ENCODE measurements at places on chromosomes 3 and 15. TPM values are rescaled to one million over a fixed set of nuclear protein-coding genes. Genes with fewer than 3 reads are reported as not detected.
A peak's percentile ranks its signal among the peaks of the same experiment; 100 is the strongest.

DNA sequence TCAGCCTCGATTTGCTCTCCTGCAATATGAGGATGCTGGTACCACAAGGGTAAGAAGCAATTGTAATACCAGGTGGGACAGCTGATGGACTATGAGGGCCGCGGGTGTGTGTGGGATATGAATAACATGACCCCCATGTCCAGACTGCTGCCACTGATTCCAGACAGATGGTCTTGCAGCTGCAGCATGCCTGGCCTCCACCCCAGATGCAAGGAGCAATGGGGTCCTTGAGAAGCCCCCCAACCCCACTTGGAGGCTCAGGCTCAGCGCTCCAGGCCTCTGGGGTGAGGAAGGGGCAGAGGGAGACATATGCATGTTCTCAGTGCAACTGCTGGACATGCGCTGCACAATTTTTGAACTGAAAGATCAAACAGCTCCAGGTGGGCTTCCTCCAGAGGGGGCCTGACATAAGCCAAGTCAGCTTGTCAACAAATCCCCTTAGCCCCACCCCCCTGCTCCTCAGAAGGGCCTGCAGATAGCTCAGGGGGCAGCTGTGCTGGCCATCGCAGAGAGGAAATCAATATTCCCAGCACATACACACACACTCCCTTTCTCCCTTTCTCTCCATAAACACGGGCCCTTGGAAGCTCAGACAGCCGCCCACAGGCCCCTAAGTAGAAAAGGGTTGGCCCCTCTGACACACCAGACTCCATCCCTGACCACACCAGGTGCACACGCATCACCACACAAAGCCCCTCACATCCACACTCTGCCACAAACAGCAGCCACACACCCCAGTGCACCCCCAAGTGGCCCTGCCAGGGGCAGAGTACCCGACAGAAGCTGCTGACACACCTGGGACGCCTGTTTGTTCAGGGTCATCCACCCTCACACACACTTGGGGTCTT, 107.0 kb downstream of the IQSEC1 start:
- no peaks in the 10 kb centered on the region for H3K27me3 ChIP-seq
- peak overlapping the region; percentile 95 for H3K4me3 ChIP-seq
- no peak overlapping the region for H3K27ac ChIP-seq
- no peaks in the 10 kb centered on the region for H3K36me3 ChIP-seq
- DNase-seq = no peak
- H3K4me1 ChIP-seq = peaks cover 18% of the 10 kb centered on the region

- no peak overlapping the region for H3K27ac ChIP-seq
- no peaks in the 10 kb centered on the region for H3K4me1 ChIP-seq
- H3K4me3 ChIP-seq = no peak overlapping the region
- no peaks in the 10 kb centered on the region for H3K36me3 ChIP-seq
- DNase-seq = no peak
Measured at GRCh38 chr3:193010191-193010590, 92.5 kb upstream of the MB21D2 start.

GRCh38 chr3:57974796-57975388, 33.3 kb upstream of the FLNB start:
- no peaks in the 10 kb centered on the region for H3K27me3 ChIP-seq
- no peaks in the 10 kb centered on the region for H3K36me3 ChIP-seq
- DNase-seq = no peak
- no peak overlapping the region for H3K4me3 ChIP-seq
- H3K4me1 ChIP-seq = no peaks in the 10 kb centered on the region

ACSBG1 gene
- not detected for total RNA-seq

- H3K36me3 ChIP-seq = no peaks in the 10 kb centered on the region
- no peaks in the 10 kb centered on the region for H3K27me3 ChIP-seq
- H3K4me1 ChIP-seq = no peaks in the 10 kb centered on the region
- DNase-seq = no peak
Measured at GRCh38 chr15:96583671-96584070, 253.2 kb downstream of the NR2F2 start.

EFHB gene
- not detected for total RNA-seq

ZNF501 gene
- total RNA-seq = 2.1 TPM

GRCh38 chr3:58058361-58059263, 50.4 kb downstream of the FLNB start:
- H3K36me3 ChIP-seq = no peaks in the 10 kb centered on the region
- H3K27ac ChIP-seq = peak overlapping the region; percentile 73
- no peak for DNase-seq
- no peaks in the 10 kb centered on the region for H3K27me3 ChIP-seq
- H3K4me1 ChIP-seq = peaks cover 56% of the 10 kb centered on the region

GRCh38 chr3:14811684-14812083, 7.1 kb upstream of the FGD5 start:
- no peak for DNase-seq
- no peaks in the 10 kb centered on the region for H3K36me3 ChIP-seq
- H3K4me1 ChIP-seq = no peaks in the 10 kb centered on the region
- peak overlapping the region; percentile 69 for H3K27ac ChIP-seq

DNA sequence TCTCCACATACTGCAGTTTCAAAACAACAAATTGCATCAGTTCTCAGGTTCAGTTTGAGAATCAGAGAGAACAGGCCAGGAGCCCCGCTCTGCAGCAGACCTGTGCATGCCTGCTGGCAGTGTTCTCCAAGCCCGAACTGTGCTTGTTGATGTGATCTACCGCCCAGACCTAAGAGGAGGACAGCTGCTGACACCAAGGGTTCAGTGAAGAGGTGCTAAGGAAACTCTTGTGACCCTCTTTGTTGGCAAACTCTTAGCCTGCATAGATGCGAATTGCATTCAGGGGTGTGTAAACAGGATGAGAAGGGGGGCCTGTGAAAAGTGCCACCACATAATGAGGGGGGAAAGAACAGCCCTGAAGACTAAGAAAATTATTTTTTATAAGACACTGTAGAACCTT, 89.8 kb downstream of the PDE8A start:
- H3K36me3 ChIP-seq = no peaks in the 10 kb centered on the region
- H3K4me1 ChIP-seq = no peaks in the 10 kb centered on the region
- no peaks in the 10 kb centered on the region for H3K27me3 ChIP-seq
- DNase-seq = no peak
- no peak overlapping the region for H3K4me3 ChIP-seq

- DNase-seq = no peak
- H3K4me1 ChIP-seq = no peaks in the 10 kb centered on the region
- no peaks in the 10 kb centered on the region for H3K27me3 ChIP-seq
- H3K27ac ChIP-seq = no peak overlapping the region
- peak overlapping the region; percentile 10 for H3K4me3 ChIP-seq
Measured at GRCh38 chr15:68201879-68202261, 3.3 kb downstream of the CALML4 start.

DNA sequence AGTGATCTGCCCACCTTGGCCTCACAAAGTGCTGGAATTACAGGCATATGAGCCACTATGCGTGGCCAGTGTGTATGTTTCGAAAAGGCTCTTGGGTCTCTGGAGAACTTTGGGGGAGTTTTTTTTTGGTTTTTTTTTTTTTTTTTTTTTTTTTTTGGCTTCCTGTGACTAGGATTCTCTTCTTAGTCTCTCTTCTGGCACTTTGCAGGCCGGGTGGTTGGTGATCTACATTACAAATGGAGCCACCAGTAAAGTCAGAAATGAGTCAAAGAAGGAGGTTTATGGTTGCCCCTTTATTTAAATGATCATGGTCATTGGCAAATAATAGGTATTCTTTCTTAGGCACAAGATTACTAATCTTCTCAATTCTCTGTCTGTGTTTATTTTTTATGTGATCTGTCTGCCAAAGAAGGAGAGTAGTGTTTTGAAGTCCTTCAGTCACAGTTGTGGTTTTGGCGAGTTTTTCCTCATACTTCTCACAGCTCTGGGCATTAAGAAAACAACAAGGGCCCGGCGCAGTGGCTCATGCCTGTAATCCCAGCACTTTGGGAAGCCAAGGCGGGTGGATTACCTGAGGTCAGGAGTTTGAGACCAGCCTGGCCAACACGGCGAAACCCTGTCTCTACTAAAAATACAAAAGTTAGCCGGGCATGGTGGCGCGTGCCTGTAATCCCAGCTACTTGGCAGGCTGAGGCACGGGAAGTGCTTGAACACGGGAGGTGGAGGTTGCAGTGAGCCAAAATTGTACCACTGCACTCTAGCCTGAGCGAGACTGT, 38.3 kb downstream of the PDE8A start:
- H3K27me3 ChIP-seq = no peaks in the 10 kb centered on the region
- no peaks in the 10 kb centered on the region for H3K4me1 ChIP-seq
- no peaks in the 10 kb centered on the region for H3K36me3 ChIP-seq
- no peak overlapping the region for H3K4me3 ChIP-seq
- H3K27ac ChIP-seq = no peak overlapping the region

- H3K27me3 ChIP-seq = no peaks in the 10 kb centered on the region
- no peak for DNase-seq
- H3K27ac ChIP-seq = no peak overlapping the region
Measured at GRCh38 chr15:94503293-94503692, 271.9 kb downstream of the MCTP2 start.

BTD gene
- total RNA-seq = 88.4 TPM

DNA sequence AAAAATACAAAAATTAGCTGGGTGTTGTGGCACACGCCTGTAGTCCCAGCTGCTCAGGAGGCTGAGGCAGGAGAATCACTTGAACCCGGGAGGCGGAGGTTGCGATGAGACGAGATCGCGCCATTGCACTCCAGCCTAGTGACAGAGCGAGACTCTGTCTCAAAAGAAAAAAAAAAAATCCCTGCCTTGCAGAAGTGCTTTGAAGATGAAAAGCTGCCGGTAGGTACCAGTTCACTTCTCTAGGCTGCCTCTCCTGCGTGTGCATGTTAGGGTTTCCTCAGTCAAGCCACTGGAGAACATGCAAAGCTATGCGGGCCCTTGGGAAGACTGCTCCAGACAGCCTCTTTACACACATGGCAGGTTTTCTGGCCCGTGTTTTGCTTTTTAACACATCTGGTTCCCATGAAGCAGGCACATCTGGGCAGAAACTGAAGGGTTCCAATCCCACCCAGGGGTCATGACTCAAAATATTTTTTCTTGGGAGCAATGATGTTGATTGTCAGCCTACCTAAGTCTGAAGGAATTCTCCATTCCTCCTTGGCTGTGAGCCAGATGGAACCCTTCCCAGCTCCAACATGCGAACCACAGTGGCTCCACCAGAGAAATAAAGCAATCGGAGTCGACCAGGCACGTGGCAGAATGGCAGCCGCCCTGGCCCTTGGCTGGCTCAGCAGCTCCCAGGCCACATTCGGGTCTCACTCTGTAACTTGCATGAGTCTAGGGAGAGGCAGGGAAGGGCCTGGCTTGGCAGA, 29.6 kb downstream of the MGLL start:
- no peaks in the 10 kb centered on the region for H3K36me3 ChIP-seq
- no peak overlapping the region for H3K27ac ChIP-seq
- H3K4me3 ChIP-seq = no peak overlapping the region
- no peak for DNase-seq
- no peaks in the 10 kb centered on the region for H3K27me3 ChIP-seq
- H3K4me1 ChIP-seq = no peaks in the 10 kb centered on the region

- H3K4me1 ChIP-seq = no peaks in the 10 kb centered on the region
- no peak overlapping the region for H3K4me3 ChIP-seq
- DNase-seq = no peak
- no peaks in the 10 kb centered on the region for H3K27me3 ChIP-seq
- no peaks in the 10 kb centered on the region for H3K36me3 ChIP-seq
Measured at GRCh38 chr15:24761704-24762302, 86.2 kb downstream of the NPAP1 start.

- H3K36me3 ChIP-seq = no peaks in the 10 kb centered on the region
- no peak overlapping the region for H3K4me3 ChIP-seq
- H3K4me1 ChIP-seq = no peaks in the 10 kb centered on the region
- H3K27me3 ChIP-seq = no peaks in the 10 kb centered on the region
- no peak overlapping the region for H3K27ac ChIP-seq
Measured at GRCh38 chr3:143928056-143928455, 43.6 kb upstream of the DIPK2A start.

EPHB3 gene
- total RNA-seq = 59.4 TPM

DNA sequence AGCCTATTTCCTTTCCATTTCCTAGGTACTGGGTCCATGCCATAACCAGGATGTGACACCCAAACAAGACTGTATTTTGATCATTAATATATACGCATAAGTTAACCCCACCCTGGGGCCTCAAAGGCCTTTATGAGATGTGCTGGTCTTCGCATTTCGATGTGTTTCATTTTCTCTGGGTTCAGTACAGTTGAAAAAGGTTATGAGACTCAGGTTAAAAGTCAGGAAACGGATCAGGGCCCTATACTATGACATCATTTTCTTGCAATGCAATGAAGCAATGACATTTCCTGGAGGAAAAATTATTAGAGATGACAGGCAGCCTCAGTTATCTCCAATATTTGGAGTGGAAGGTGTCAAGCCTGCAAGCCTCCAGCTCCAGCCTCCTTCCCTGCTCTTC, 31.7 kb downstream of the TMEM212 start:
- no peak for DNase-seq
- H3K36me3 ChIP-seq = no peaks in the 10 kb centered on the region
- no peaks in the 10 kb centered on the region for H3K4me1 ChIP-seq
- no peak overlapping the region for H3K27ac ChIP-seq

GRCh38 chr3:51343918-51344687, 41.0 kb upstream of the MANF start:
- no peak overlapping the region for H3K27ac ChIP-seq
- no peak for DNase-seq
- no peak overlapping the region for H3K4me3 ChIP-seq
- no peaks in the 10 kb centered on the region for H3K4me1 ChIP-seq
- H3K27me3 ChIP-seq = no peaks in the 10 kb centered on the region
- no peaks in the 10 kb centered on the region for H3K36me3 ChIP-seq

TLR9 gene
- total RNA-seq = not detected

- no peaks in the 10 kb centered on the region for H3K27me3 ChIP-seq
- no peak for DNase-seq
Measured at GRCh38 chr3:127787071-127787490, 35.2 kb downstream of the MGLL start.

DNA sequence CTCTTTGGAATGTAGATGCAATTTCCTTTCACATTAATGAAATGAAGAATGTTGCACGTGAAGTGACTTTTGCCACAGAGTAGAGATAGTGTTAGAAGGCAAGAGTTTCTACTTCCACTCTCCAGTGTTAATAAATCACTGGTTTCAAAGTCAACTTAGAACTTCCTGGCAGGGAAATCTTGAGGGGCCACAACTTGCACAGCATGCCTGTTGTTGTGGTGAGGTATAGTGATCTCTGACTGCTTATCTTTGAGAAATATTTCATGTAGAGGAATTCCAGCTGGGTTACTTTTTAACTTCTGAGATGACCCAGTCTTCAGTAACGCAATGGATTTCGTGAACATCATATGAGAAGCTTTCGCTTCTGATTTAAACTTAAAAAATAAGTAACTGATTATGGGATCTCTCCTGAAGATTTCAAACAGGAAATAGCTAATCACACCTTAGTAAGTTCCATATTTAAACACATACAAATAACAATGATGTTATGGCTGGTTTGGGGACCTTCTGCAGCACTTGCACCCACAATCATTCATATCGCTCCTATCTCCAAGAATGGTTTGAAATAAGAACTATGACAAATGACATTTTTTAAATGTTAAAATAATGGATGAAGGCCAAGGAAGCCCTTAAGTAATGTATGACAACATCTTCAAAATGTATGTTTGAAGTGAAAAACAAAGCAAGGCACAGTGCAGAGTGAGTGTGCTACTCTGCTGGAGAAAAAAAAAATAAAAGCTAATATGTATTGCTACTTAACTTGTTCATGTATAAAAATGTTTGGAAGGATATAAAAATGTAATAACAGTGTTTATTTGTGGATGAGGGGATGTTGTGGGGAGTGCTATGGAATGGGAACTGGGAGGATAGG, 726.5 kb upstream of the NECTIN3 start:
- H3K36me3 ChIP-seq = no peaks in the 10 kb centered on the region
- H3K27me3 ChIP-seq = no peaks in the 10 kb centered on the region
- no peak overlapping the region for H3K27ac ChIP-seq
- H3K4me1 ChIP-seq = no peaks in the 10 kb centered on the region
- no peak for DNase-seq

- no peaks in the 10 kb centered on the region for H3K36me3 ChIP-seq
- H3K4me3 ChIP-seq = no peak overlapping the region
- H3K27me3 ChIP-seq = no peaks in the 10 kb centered on the region
Measured at GRCh38 chr3:124492824-124493223, 237.4 kb upstream of the UMPS start.
